ENCODE measurements at places on chromosomes 7 and 10. TPM values are rescaled to one million over a fixed set of nuclear protein-coding genes. Genes with fewer than 3 reads are reported as not detected.
A peak's percentile ranks its signal among the peaks of the same experiment; 100 is the strongest.

DNA sequence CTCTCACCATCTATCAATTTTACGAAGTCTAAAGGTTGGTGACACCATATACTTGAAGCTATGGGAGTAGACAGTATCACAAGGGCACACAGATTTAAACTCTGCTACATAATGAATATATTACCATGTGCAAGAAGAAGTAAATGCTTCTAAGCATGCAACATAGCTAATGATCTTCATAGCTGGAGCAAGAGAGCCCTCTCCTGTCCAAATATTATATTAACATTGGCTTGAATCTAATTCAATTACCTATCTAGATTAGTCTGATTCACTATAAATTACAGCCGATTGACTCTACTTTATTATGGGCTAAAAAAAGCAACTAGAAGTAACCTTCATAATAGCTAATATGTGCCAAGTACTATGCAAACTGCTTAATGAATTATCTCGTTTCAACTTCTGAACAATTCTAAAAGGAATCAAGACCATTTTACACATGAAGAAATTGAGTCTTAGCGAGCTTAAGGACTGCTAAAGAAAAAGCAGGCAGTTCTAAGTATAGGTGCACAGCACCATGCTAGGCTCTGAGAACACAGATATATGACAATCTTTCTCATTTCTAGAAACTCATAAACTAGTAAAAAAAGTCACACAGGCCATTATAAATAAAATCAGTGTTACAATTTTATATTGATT is 21.9 kb downstream of the FRA10AC1 start:
- DNase-seq: no peak

DNA sequence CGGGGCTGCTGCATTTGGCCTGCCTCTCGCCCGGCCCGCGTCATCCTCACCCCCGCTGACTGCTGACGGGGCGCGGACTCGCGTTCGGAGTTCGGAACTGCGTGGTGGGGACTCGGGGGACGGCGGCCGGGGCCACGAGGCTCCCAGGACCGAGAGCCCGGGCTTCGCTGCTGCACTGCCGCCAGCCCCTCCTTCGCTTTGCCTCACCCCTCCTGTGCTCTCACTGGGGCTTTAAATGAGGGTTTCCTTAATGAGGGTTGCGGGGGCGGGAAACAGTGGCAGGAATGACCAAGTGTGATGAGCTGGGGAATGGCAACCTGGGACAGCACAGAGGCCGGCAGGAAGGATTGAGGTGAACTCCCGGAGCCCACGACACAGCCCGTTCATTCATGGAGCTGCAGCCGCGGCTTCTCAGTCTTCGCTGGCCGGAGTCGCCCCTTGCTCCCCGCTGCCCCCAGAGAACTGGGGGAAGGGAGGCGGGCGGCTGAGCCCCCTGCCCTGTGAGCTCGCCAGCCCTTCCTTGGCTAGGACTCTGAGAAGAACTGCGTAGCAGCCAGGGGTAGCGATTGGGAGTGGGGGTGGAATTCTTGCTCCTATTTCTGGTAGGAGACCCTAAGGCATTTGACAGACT is 1.5 kb upstream of the LRRC4 start:
- peak; percentile 32 for DNase-seq

DNA sequence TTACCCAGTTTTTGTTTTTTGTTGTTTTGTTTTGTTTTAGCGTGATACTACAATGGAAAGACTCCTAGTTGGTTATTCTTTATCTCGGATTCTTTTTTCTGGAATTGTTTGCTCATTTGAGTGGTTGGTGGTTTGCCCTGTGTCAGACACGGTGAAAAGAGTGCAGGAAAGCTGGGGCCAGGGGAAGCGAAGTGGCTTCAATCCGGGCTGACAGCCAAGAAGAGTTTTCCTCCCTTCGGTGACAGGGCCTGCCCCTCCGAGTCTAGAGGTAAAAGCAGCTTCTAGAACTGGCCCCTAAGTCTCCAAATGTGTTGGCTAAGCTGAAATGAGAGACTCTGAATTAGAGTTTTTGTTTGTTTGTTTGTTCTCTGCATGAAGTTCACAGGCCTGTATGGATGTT is 5.7 kb upstream of the AP5Z1 start:
- no peak for DNase-seq

- no peak for DNase-seq
Observed at GRCh38 chr7:43444711-43445578, 138.0 kb upstream of the STK17A start.

- peak; percentile 75 for DNase-seq
Observed at GRCh38 chr10:62817766-62818425, 1.7 kb upstream of the EGR2 start.

GRCh38 chr10:33150889-33151288 is 183.6 kb downstream of the NRP1 start:
- DNase-seq: no peak

Gene EPHB6
- 24.8 TPM for total RNA-seq

DNA sequence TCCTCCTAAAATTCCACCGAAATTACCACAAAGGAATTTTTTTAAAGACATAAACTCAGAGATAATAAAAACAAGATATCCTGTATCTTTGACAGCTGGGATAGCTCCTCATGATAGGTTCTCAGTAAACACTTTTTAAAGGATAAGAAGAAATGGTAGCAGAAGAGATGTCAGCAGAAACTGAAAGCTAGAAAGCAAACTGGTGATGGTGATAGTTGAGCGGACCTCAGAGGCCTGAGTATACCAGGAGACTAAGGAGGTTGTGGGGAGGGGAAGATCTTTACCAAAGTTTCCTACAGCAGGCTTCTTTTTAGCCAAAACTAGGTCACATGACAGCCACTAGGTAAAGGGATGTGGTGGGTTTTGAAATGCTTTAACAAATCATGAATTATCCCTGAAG is 22.5 kb downstream of the PCGF5 start:
- DNase-seq: no peak

DNA sequence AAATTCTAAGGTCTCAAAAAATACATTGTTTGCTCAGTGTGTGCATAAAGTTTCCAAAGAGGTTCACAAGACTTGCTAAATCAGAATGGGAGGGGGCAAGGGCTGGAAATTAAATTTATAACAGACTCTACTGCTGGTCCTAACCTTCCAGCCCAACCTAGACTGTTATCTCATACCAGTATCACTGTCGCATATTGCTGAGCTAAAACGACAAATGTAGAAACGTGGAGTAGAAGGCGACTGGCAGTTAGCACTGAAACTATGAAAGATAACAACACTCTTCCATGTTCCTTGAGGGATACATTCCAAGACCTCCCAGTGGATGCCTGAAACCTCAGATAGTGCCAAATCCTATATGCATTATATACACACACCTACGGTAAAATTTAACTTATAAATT is 514.3 kb downstream of the KCNMA1 start:
- DNase-seq: no peak

- DNase-seq: no peak
Observed at GRCh38 chr7:133633055-133633454, 380.2 kb downstream of the EXOC4 start.

DNA sequence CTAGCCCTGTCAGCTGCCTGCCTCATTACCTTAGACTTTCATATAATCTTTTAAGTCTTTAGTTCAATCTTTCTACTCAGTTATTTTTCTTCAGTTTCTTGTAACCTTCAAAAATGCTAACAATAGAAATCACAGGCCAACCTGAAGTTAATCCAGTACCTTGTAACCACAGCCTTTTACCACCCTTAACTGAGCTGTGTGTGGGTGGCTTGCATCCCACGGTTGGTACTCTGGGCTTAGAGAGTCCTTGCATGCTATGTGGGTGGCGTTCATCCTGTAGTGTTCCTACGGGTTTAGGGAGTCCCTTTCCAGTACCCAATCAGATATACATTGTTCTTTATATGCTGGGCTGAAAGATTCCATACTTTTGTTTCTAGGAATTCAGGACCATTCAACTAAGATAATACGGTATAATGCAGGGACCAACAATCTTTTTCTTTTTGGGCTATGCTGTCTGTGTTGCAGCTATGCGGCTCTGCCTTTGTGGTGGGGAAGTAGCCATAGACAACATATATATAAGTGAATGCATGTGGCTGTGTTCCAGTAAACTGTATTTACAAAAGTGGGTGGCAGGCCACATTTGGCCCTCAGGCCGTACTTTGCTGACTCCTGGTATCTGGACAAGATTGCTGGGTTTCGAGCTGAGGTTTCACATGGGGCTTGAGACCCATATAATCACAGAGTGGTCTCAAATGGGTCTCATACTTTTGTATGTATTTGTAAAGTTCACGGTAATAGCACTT is 280.8 kb upstream of the LRGUK start:
- no peak for DNase-seq

DNA sequence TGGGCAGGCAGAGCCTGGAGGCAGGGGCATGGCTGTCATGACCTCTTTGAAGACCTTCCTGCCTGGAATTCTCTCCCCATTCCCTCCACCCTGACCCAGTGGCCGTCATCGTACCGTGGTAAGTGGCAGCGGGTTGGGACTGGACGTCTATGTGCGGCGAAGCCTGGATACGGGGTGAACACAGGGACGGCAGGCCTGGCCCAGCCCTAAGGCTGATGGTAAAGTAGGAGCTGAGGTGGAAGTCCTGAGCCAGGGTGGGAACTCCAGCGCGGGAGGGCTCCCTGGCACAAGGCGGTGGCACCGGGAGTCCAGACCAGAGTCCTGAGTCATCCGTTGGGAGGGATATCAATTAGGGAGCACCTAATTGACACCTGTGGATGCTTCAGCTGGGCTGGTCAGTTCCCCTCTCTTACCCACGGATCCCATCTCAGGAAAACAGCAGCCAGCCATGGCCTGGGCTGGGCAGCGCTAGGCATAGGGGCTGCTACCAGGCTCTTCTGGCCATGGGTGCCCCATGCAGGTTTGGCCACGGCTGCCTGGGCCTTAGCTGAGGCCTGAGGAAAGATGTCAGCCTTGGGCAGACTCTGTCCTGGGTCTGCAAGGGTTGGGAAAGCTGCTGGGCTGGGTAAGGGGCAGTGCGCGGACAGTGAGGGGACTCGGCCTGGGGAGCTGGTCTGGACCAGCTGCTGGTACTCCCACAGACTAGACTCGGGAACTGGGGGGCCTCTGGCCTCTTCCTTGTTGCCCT is 3.3 kb downstream of the PPIF start:
- DNase-seq: no peak

- no peak for DNase-seq
Observed at GRCh38 chr7:50584793-50585408, 19.7 kb upstream of the DDC start.

- DNase-seq: no peak
Observed at GRCh38 chr7:138632384-138632783, 68.8 kb downstream of the SVOPL start.

Gene ACSL5
- total RNA-seq: 0.33 TPM

Gene FLNC
- total RNA-seq: 6.9 TPM

- DNase-seq: no peak
Observed at GRCh38 chr7:27750316-27750715, 10.4 kb downstream of the TAX1BP1 start.

DNA sequence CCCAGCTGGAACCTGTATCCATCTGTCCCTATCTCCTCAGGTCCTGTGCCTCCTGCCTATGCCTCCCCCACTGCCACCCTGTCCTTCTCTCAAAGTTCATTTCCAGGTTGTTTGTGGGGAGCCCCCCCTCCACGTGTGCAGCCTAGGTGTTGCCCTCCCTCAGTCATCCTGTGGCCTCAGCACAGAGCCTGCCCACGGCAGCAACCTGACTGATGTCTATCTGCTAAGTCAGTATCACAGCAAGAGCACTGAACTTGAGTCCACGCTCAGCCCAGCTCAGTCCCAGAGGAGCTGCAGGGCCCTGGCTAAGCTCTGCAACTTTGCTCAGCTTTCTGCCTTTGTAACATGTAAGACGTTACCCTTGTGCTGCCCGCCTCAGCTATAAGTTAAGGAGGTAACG is 28.7 kb downstream of the FAM53B start:
- DNase-seq: no peak

- peak; percentile 82 for DNase-seq
Observed at GRCh38 chr7:157010588-157011332, at the start of gene MNX1. TSS of gene MNX1 (minus strand) at chr7:157010663. CDS start at chr7:157010350, 313 bp downstream.

- DNase-seq: no peak
Observed at GRCh38 chr10:28970231-28970630, 292.9 kb downstream of the BAMBI start.

DNA sequence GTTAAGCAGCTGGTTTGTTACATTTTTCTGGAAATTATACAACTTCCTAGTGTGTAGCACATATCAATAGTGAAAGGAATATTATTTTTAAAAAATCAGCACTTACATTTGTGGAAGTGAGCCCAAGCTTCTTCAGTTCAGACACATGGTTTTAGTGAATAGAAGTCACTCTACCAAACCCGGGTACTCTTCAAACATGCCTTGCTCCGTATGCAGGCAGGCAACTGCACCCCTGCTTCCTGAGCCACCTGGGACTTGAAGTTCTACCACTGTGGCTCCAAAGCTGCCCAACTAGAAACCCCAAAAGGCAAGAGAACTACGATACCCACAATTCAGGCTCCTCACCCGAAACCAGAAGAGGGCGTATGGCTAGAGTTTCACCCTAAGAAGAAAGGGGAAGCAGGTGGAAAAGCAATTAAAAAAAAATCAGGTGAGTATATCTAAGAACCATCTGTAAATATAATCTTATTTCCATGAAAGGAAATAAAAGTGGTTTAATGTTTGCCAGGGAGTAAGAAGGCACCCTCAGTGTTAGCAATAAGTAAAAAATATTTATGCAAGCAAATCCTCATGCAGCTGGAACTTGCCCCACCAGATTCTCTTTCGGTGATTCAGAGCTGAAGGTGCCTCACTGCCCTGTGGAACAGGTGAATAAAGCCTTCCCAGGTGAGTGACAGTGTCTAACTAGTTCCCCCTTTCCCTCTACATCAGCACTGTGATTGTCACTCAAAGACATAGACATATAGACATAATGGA is at the start of gene MACC1:
MACC1 (minus strand) TSS at position 192 of the 756 bp plus-strand sequence. CDS start 55,522 bp downstream, outside the sequence.
- DNase-seq: peak; percentile 30

Gene TMEM184A
- 8.6 TPM for total RNA-seq

DNA sequence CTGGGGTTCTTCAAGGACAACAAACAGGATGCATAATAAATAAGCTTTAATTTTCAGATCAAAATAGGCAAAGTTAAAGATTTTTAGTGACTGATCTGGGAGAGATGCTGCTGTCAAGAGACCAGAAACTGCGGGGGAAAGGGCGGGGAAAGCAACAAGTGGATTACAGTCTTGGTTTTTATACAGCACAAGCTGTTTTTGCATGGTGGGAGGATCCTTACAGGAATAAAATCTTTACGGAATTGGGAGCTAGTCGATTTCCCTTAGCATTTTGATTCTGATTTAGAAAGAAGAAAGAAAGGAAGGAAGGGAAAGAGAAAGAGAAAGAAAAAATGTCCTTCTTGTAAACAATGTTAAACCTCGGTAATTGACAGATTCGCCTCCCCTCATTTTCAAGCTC is 242.3 kb upstream of the SP8 start:
- no peak for DNase-seq

GRCh38 chr7:69739931-69740431 is 141.7 kb downstream of the AUTS2 start:
- no peak for DNase-seq

Gene ADARB2
- total RNA-seq: 1.3 TPM

DNA sequence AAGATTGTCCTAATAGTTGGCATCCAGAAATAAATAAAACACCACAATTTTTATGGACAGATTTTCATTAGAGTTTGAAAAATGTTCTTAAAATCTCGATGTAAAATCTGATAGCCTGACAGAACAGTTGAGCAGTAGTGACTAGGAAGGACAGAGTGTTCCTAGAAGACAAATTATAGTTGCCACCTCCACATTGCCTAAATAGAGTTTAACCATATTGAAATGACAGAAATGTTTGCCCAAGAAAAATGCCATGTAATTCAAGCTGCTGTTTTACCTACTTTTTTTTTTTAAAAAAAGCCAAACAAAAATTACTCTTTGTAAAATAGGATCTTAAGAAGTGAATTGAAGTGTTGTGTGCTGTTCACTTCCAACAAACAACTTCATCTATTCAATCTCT is 8.9 kb upstream of the HERC4 start:
- no peak for DNase-seq

Gene LIPK
- not detected for total RNA-seq

Gene H2AZ2
- 220 TPM for total RNA-seq
